ENCODE measurements at places on chromosomes 4 and X.

DNA sequence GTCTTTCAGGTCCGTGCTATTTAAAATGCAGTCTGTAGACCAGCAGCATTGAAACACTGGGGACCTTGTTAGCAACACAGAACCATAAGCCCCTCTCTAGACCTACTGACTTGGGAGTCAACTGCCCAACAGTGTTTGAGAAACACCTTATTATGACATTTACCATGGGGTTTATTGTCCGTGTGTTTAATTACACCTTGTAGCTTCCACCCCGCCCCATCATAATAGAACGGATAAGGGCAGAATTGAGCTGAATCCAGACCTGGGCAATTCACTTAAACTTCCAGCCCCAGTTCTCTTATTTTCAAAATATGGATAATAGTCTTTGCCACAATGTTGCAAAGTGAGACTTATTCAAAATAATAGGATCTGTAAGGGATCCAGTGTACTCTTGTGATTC lies 30.6 kb upstream of the CLNK start:
- DNase-seq, result no peak

- no peak for DNase-seq
Measured at GRCh38 chr4:106414366-106414765, 45.8 kb upstream of the GIMD1 start.

GRCh38 chr4:40405193-40405592 lies 70.1 kb downstream of the CHRNA9 start:
- no peak for DNase-seq

GRCh38 chr4:16029262-16029661 lies 54.6 kb downstream of the PROM1 start:
- DNase-seq, result no peak

DNA sequence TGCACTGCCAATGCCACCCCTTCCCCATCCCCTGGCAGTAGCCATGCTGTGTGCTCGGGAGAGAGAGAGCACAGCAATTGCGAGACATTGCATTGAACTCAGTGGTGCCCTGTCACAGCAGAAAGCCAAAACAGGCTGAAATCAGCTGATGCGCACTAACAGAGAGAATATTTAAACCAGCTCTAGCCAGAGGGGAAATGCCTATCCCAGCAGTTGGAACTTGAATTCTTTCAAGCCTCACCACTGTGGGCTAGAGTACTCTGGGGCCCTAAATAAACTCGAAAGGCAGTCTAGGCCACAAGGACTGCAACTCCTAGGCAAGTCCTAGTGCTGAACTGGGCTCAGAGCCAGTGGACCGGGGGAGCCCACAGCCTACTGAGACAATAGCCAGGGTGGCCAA lies 17.7 kb upstream of the RP2 start:
- no peak for DNase-seq

GRCh38 chr4:154714339-154715040 lies 29.3 kb upstream of the LRAT start:
- DNase-seq, result no peak

DNA sequence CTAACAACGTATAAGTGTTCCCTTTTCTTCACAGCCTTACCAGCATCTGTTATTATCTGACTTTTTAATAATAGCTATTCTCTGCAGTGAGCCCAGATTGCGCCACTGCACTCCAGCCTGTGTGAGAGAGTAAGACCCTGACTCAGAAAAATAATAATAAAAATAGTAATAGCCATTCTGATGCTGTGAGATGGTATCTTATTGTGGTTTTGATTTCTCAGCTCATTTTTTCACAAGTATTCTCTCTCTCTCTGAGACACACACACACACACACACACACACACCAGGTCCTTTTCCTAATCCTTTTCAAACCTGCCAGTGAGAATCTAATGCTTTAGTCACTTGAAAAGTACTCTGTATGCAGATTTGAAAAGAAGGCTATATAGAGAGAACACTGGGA lies 89.8 kb downstream of the CHIC2 start:
- no peak for DNase-seq

- no peak for DNase-seq
Measured at GRCh38 chrX:154350429-154351182, 23.8 kb downstream of the FLNA start.

- no peak for DNase-seq
Measured at GRCh38 chr4:60897415-60897814, 302.7 kb upstream of the ADGRL3 start.

- DNase-seq, result no peak
Measured at GRCh38 chrX:75547783-75548182, 24.9 kb upstream of the ZDHHC15 start.

- DNase-seq, result no peak
Measured at GRCh38 chr4:25938787-25939186, 24.8 kb downstream of the SMIM20 start.

DNA sequence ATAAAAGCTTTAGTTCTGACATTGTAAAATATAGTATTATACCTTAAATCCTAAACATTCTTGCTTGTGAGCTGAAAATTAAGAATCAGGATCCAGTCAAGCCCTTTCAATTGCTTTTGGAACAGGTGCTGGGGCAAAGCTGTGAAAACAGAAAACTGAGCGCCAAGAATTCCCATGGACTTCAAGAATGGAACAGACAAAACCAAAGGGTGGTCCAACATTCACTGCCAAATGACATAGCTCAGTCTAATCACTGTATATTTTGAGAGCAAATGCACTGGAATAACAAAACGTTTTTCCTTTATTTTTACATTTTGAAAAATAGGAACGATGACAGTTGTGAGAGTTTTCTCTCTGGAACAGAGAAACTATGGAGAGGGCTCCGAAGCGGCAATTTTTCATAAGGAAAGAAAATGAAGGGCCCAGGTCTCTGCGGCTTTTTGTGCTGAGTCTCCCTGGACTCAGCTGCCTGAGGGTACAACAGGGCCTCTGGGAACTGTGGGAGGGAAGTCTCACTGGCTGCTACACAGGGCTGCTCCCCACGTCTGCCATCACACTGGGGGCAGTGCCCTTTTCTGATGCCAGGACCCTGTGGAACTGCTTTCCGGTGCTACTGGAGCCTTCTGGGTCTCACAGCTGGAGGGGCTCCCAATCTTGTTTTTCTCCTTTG lies 56.0 kb upstream of the BMPR1B start:
- DNase-seq, result no peak

GRCh38 chrX:101195442-101196173 lies 24.0 kb upstream of the DRP2 start:
- DNase-seq, result no peak

DNA sequence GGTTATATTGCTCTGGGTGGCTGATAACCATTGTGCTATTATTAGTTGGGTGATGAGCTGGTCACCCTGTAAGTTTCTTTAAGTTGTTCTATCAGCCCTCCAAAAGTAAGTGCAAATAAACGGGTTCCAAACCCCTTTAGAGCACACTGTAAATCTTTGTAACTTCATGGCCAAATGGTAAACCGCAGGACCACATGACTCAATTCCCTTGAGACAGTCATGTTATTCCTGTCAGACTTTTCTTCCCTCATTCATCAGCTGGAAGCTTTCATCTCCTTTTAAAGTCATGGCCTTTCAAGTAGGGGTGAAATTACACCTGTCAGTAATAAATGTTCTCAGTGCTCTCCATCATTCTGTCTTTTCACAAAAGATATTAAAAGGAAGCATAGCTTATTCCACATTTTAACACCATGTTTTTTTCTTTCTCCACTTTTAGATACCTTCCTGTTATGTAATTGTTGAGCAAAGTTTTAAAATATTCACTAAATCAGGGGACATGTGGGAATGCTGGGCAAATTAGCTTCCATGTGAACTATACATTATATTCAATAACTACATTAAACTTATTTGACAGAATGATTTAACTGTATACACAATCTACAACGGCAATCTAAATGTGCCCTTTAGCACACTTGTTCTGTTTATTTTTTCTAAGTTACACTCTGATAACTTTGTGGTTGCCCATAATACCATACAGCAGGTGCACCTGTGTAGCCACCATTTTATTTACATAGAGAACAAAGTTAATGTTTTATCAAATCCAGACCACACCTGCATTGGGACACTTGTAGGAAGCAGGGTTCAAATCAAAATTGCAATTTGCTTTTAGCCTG lies 275.5 kb downstream of the CFAP299 start:
- no peak for DNase-seq

GRCh38 chr4:159829184-159829583 lies 726.3 kb downstream of the RAPGEF2 start:
- no peak for DNase-seq

DNA sequence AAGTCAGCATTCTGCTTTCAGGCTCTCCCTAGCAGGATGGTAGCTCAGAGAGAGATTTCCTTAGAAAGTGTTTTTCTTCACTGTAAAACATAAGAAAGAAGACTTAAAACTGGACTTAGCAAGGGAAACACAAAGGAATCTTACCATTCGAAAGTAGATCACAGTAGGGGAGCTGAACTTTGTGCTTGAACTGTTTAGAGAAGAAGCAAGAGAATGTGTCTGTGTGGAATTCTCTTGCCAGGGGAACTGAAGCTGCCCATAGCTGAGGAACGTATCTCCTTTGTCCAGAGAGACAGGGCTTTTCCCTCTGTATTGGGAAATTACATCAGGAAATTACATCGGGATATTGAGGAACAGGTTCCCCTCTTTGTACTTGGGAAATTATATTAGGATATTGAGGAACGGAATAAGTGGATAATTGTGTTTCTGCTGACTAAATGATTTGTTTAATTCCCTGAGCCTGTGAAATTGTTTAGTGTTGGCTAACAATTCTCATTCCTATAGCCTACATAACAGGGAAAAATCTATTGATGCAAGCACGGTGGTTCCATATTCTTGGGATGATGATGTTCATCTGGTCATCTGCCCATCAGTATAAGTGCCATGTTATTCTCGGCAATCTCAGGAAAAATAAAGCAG lies 21.2 kb downstream of the SRD5A3 start:
- no peak for DNase-seq

GRCh38 chr4:126678618-126679017 lies 954.1 kb upstream of the INTU start:
- DNase-seq, result no peak

All from coronary artery (tissue), 2 donors.